NCI-H2081 (cell line): ENCODE measurements at places on chromosomes 5 and 9.

DNA sequence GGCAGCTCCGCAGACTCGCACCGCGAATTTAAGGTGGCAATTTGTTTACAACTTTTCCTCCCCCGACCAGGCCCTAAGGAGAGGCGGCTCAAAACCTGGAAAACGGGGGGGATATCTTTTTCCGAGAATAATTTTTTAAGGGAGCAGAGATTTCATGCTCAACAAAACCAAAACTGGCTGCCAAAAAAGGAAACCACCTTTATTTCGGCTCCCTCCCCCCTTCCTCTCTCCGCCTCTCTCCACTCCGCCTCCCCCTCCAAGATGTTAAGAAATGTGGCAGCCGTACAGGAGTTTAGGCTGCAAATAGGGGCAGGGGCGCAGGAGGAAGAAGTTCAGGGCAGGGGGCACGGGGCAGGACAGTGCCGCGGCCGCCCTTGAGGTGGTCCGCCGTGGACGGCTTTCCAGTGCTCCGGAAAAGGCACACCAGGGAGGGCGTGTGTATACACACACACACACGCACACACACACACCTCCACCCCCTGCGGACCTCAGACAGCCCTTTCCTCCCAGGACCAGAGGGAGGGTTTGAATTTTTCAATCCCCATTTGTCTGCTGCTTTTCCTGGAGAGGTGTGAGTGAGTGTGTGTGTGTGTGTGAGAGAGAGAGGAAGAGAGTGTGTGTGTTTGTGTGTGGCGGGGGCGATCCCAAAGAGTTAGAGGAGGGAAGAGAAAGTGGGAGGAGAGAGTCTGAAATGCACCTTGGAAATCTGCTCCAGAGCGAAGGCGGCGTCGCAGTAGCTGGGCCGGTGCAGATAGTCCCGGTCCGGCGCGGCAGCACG is 9.1 kb downstream of the PTCH1 start:
- peak; percentile 60 for DNase-seq

DNA sequence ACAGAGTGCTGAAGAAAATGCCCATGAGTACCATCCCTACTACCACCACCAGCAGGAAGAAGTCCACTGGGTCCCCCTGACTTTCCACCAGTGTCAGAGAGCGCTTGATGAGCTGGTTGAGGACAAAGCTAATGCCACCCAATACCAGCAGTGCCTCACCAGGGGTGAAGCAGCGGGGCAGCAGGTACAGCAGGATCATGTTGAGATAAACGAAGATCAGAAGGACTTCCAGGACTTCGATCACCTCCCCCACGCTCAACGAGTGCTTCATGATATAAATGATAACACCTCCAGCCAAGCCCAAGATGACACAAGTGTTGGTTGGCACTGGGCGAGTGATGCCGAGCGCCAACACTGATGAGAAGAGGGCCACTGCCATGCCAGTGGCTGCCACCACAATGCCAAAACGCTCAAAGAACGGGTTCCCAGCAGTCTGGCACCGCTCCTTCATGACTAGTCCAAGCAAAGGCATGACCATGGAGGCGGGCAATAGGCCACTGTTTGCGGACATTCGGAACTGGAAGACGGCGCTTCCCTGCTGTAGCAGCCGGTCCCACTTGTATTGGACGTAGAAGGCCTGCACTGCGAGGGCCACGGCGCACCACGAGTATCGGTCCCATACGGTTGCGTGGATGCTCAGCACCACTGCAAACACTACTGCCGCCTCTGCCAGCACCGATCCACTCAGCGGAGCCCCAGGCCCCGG is 679 bp downstream of the DOLK start:
- peak; percentile 17 for DNase-seq

DNA sequence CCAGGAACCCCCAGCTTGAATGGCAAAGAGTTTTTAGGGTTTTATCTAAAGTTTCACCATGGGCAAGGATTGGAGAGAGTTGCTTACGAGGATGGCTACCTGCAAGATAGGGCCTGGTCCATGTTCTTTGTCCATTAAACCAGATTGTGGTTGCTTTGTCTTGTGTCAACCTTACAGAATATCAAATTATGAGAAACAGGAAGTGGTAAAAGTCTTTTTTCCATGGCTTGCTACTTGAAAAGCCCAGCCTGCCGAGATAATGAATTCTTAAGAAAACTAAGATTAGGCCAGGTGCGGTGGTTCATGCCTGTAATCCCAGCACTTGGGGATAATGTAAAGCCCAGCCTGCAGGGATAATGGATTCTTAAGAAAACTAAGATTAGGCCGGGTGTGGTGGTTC is 24.4 kb downstream of the ZNF474 start:
- no peak for DNase-seq

GRCh38 chr9:113269355-113269754 is 6.0 kb downstream of the CDC26 start:
- DNase-seq: no peak

DNA sequence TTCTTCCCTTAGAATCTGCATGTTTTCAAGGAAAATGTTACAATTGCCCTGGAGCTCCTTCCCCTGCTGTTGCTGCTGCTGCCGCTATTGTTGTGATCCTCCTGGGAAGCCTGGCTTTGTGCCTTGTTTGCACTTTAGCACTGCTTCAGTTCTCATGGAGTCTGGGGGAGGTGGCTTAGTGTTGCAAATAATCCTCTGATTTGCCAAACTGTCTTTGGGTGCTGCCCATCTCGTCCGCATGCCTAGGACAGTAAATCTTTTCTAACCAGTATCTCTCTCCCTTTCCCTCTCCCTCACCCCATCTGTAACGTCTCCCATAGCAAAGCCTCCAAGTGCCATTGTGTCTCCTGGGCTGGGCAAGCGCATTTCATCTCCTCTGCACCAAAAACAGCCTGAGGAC is 30.3 kb downstream of the FAM240B start:
- peak; percentile 84 for DNase-seq

DNA sequence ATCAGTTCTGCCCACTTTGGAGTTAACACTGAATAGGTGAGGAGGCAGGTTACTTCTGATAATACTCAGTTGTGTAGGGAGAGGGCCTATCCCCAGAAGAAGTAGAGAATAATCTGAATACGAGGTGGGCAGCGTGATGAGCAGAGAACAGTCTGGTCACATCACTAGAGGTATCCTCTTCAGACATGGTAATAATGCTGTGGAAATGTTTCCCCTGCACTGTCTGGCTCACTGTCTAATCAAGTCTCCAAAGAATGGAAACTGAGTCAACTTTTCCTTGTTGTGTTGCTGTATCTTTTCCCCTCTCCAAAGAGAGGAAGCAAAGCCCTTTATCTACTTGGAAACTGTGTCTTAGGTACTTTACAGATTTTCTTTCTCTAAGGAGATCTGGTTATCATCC is 110.9 kb upstream of the ANKRD55 start:
- DNase-seq: no peak

- DNase-seq: no peak
Measured at GRCh38 chr5:100708645-100709171, 173.5 kb downstream of the FAM174A start.

- DNase-seq: no peak
Measured at GRCh38 chr5:154267516-154267915, 77.0 kb downstream of the GALNT10 start.

DNA sequence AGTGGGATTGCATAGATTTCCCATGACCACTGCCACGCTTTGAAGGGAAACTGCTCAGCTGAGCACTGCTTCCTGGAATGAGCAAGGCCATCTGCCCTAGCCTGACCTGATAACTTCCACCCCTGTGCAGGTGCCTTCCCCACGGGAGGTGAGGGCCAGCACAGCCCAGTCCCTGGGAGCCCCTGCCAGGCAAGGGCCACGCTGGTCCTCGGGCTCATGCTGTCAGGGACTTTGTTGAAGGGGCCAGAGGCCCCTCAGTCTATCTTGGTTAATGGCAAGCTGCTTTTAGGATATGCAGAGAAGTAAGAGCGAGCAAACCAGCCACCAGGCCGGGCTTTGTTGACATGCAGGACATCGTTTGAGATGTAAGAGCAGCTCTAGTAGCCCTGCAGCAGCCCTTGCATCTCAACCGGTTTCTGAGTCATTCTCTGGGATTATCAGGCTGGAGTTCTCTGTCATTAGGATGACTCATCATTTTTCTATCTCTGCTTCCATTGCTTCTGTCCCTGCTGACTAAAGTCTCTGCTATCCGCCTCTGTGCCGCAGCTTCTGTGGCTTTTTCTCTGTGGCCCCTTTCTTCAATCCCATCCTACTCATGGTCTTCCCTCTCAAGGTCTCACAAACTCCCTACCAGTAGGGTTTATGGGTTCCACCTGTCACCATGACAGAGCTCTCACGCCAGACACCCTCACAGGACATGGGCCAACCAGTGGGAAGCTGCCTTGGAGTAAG is 30.6 kb upstream of the IQGAP2 start:
- no peak for DNase-seq

GRCh38 chr5:1074226-1074625 is 37.6 kb downstream of the SLC12A7 start:
- DNase-seq: no peak

GRCh38 chr5:32942225-32942989 is 231.3 kb downstream of the NPR3 start:
- DNase-seq: peak; percentile 47

- DNase-seq: no peak
Measured at GRCh38 chr5:147658293-147658932, 124.1 kb downstream of the JAKMIP2 start.

DNA sequence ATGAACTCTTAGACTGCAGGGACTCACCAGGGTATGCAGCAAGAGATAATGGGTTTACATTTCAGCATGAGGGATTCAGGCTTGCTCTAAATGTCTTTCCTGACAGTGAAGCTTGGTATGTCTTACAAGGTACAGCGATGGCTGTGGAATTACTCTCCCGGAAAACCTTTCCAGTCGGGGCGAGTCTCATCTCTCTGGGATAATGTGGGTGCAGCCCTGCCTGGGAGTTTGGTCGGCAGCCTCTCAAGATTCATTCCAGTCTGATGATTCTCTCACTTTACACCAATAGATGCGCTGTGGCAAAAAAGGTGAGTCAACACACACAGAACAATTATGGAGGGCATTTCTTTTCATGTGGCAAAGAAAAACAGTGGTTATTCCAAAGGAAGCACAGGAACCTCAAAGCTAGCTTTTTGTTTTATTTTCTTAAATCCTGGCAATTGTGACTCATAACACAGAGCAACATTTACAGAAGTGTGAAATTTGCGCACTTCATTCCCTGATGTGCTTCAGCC is 190.3 kb downstream of the DCP2 start:
- DNase-seq: no peak

DNA sequence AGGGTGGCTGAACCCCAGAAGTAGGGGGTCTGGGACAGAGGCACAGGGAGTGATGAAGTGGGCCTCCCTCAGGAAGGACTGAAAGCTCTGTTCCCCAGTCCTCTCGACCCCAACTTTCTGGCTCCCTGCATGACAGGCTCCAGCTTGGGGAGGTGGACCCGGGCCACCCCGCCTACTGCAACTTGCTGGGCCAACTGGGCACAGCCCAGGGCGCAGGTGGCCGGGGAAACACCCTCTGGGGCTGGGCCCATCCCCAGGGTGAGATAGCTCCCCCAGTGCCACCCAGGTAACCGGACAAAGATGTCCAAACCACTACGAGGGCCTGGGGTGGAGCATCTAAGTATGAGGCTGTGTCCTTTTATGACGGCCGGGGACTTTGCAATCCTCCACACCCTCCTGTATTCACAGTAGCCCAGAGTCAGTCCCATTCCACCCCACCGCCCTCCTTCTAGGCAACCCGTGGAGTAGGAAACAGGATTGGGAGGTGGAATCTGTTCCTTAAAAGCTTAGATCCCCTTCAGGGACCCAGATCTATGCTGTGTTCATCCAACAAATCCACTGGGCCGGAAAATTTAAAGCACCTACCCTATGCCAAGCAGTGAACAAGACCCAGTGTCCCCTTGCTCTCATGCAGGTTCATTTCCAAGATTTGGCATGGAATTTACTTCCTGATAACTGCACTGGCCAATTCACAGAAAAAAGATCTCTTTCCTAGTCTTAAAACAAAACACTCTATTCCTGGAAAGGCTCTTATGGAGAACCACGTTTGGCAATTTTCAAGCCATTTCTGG is 19.9 kb downstream of the DNM1 start:
- DNase-seq: no peak

- DNase-seq: no peak
Measured at GRCh38 chr9:85971731-85972130, 30.8 kb downstream of the NAA35 start.

DNA sequence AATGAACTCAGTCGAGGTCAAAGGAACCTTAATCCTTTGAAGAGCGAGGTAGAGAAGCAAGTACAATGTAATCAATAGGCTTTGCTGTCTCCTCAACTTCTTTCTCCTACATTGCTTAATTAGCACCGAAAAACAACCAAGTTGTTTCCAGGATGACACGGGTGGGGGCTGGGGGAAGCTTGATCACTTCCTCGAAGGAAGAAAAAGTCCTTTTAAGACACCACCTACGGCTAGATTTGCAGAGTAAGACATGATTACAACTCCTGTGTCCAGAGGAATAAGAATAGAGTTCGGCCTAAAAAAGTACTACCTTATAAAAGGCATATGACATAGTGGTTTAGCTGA is 811 bp upstream of the ARRDC3 start:
- no peak for DNase-seq

GRCh38 chr9:97592126-97592525 is 41.0 kb downstream of the TSTD2 start:
- no peak for DNase-seq

GRCh38 chr5:168163966-168164365 is 127.5 kb upstream of the WWC1 start:
- DNase-seq: peak; percentile 70
